ENCODE measurements at places on chromosomes 13 and 19. TPM values are rescaled to one million over a fixed set of nuclear protein-coding genes. Genes with fewer than 3 reads are reported as not detected.
A peak's percentile ranks its signal among the peaks of the same experiment; 100 is the strongest.

DNA sequence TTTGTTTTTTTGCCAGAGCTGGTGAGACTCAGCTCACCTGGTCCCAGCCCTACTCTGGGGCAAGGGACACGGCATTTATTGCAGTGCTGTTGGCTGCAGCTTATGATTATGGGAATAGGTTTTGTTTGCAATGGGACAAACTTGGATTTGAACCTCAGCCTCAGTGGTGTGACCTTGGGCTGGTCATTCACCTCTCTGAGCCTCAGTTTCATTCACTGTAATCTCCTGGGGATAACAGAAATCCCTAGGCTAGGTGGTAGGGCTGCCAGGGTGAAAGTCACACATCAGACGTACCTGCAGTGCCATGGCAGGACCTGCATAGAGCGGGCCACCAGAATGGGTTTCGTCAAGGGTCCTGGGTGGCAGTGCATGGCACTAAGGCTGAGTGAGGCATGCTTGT is 73.7 kb upstream of the MEDAG start:
- no peaks in the 10 kb centered on the region for H3K4me1 ChIP-seq
- no peak overlapping the region for H3K27ac ChIP-seq
- DNase-seq = no peak
- H3K4me3 ChIP-seq = no peak overlapping the region
- no peaks in the 10 kb centered on the region for H3K36me3 ChIP-seq

GRCh38 chr19:57537953-57538547 is 10.9 kb downstream of the ZNF549 start:
- peaks cover 92% of the 10 kb centered on the region for H3K36me3 ChIP-seq
- no peak overlapping the region for H3K4me3 ChIP-seq
- no peaks in the 10 kb centered on the region for H3K4me1 ChIP-seq
- DNase-seq = no peak

DNA sequence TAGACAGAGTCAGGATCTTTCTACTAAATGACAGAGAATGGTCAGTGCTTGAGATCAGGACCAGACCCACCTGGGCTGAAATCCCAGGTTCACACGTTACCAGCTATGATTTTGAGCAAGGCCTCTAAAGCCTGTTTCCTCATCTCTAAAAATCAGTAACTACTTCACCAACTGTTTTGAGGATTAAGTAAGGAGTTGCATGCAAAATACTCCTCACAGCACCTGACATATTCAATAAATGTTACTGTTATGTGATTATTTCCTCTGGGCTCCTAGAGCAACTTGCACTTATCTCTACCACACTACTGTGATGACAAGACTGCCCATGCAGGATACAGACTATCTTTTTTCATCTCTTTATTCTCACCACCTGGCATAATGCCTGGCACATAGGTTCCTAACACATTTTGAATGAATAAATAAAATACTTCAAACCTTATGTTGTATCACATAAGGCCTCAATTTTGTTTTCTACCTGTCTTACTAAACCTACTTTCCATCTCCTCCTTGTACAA is 1.8 kb downstream of the KATNAL1 start:
- no peaks in the 10 kb centered on the region for H3K27me3 ChIP-seq
- peaks cover 30% of the 10 kb centered on the region for H3K4me1 ChIP-seq
- H3K4me3 ChIP-seq = peak overlapping the region; percentile 87
- no peaks in the 10 kb centered on the region for H3K36me3 ChIP-seq
- no peak for DNase-seq

- no peaks in the 10 kb centered on the region for H3K4me1 ChIP-seq
- H3K4me3 ChIP-seq = no peak overlapping the region
- DNase-seq = no peak
- no peaks in the 10 kb centered on the region for H3K36me3 ChIP-seq
- H3K27me3 ChIP-seq = no peaks in the 10 kb centered on the region
- H3K27ac ChIP-seq = no peak overlapping the region
Observed at GRCh38 chr13:90415902-90416301, 931.6 kb upstream of the MIR17HG start.

DNA sequence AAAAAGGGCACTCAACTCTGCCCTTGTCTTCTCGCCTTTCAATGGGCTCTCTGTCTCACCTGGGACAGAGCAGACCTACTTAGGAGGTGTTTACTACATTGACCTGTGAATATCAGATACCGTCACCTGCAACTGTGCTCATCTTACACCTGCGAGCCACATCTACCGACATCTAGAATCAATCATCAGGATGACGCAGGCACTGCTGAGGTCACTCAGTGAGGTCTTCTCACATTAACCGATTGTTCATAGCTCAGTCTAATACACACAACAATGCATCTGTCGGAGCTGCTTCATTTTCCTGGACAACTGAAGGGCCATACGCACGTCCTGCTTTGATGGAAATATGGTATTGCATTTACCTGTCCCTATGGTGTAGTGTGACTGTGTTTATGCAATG is 211.9 kb downstream of the FGF9 start:
- H3K36me3 ChIP-seq = no peaks in the 10 kb centered on the region
- H3K4me3 ChIP-seq = no peak overlapping the region
- H3K27me3 ChIP-seq = no peaks in the 10 kb centered on the region
- H3K4me1 ChIP-seq = no peaks in the 10 kb centered on the region
- H3K27ac ChIP-seq = no peak overlapping the region

The SLC25A15 gene
- 3.2 TPM for total RNA-seq

The SPACA4 gene
- total RNA-seq = not detected

The MAP2K7 gene
- 18.3 TPM for total RNA-seq

The ZNF460 gene
- 60.7 TPM for total RNA-seq

The PCSK4 gene
- 2.0 TPM for total RNA-seq

The RNF225 gene
- total RNA-seq = not detected

The SMARCA4 gene
- 39.2 TPM for total RNA-seq

The RGL3 gene
- total RNA-seq = 15.5 TPM

The TPTE2 gene
- 0.99 TPM for total RNA-seq

All from sigmoid colon (tissue), 7 donors.